ENCODE measurements at places on chromosomes 2 and 18.

DNA sequence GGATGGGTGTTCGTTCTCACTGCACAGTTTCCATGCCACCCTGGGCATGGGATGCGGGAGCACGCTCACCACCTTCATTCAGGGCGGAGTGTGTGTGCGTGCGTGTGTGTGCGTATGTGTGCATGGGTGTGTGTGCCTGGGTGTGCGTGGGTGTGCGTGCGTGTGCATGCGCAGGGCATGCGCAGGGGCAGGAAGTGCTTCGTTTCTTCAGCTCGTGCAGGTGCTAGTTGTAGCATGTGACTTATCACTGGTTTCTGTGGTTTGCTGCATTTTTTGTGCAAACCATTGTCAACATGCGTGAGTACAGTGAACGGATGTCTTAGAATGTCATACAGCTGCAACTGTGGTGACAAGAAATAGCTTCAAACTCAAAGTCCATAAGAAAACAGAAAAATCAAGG lies 179.5 kb downstream of the PTGR3 start:
- DNase-seq, result no peak

GRCh38 chr2:10820978-10821695 lies 8.6 kb upstream of the PDIA6 start:
- DNase-seq, result no peak

- DNase-seq, result no peak
These were observed 41.4 kb downstream of the CRIM1 start for GRCh38 chr2:36396878-36397539.

DNA sequence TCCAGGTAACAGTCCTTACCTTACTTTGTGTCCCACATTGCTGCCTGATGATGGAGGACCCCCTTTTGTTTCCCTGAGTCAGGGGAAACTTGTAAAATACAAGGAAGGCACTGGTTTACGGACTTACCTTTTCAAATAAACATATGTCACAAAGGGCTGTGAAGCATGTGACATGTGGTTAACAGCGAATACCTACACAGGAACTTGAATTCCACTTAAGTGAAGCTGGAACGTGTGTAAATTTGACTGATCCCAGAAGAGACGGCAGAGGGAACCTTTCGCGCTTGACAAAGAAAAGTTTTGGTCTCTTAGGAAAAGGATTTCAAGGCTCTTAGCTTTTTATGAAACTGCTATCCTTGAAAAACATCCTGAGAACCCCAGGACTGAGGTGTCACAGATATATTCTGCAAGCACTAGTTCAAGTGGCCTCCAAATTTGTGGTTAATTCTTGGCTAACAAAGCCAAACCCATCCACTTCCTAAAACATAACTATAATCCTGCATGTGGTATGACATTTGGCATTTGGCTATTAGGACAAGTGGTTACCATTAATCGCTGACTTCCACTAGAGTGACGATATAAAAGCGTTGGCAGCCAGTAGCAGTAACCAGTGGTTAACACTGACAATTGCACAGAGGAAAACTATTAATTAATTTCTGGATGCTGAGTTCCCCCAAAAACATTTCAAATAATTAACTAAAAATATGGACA lies 55.6 kb downstream of the ITGB6 start:
- DNase-seq, result no peak

DNA sequence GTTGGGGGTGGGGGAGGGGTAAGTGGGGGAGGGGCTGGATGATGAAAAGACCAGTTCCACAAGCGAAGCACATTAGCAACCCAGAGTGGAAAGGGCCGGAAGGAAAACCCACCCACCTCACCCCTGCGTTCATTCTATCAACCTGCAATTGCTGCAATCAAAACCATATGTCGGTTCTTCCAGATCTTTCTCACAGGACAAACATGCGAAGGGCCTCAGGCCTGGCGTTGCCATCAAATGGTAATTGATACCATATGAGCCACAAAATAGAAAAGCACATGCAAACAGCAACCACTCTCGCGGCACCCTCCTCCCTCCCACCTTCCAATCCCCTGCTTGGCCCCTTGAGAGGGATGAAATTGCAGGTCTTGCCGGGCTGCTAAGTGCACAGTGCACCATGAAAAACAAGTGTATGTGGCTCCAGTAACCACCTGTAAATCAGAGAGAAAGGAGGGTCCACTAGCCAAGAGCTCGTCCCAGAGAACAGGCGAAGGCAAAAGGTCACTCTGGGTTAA lies 287.5 kb downstream of the TCF4 start:
- DNase-seq, result no peak

DNA sequence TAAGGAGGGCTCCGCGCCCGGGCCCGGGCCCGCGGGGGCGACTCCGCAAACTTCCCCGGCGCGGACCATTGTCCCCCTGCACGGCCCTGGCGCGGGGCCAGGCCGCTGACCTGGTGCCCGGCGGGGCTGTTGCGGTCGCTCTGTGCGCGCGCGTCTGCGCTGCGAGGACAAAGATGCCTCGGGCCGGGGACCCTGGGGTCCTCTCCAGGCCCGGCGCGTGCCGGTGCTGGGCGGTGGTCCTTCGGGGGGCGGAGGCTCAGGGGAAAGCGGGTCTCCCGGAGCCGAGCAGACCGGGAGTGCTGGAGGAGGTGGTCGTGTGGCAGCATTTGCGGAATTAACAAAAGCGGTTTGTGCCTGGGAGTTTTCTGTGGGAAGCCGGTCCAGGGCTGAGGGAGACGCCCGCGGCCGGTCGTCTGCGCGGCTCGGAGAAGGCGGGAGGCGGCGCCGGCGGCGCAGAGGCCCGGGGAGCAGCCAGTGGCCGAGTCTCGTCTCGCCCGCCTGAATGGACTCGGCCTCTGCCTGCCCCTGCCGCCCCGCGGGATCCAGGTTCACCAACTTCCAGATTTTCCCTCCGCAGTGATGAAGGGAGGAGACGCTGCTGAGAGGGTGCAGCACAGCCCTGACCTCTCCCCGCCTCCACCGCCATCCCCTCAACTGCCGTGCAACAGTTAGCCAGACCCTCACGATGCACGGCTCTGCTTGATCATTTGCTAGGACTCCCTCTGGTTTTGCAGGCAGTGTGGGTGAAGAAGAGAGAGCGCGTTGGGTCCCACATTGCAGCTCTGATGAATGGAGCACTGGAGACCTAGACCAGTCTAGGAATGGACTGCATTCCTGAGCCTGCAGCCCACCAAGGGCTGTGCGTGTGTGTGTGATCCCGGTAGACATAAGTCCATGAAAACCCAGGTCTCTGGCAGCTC lies 705 bp downstream of the EFR3B start:
- DNase-seq, result peak; percentile 36

Measured in colonic mucosa (tissue), 4 donors.